Iris pigment epithelial cell (primary cell): ENCODE measurements at places on chromosomes 2 and 18.

DNA sequence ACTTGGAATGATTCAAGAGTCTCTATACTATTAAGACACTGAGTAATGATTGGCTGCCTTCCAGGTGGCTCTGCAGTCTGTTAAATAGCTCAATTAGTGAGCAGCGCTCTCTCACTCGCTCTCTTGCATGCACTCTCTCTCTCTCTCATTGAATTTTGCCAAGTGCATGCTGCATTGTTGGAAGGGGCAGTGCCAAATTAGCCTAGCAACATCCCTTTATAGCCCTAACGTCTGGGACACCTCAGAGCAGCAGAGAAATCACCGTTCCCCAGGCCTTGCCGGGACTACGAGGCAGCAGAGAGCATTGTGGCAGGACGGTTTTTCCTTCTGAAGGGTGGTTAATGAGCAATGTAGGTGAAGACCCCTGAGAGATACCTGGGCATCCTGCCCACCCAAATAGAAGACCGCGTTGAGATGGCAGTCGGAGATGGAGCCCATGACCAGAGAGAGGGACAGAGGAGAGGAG, 447.6 kb upstream of the POU3F3 start:
- DNase-seq: no peak

- peak; percentile 63 for DNase-seq
These were observed 117.3 kb downstream of the THADA start for GRCh38 chr2:43478412-43479086.

DNA sequence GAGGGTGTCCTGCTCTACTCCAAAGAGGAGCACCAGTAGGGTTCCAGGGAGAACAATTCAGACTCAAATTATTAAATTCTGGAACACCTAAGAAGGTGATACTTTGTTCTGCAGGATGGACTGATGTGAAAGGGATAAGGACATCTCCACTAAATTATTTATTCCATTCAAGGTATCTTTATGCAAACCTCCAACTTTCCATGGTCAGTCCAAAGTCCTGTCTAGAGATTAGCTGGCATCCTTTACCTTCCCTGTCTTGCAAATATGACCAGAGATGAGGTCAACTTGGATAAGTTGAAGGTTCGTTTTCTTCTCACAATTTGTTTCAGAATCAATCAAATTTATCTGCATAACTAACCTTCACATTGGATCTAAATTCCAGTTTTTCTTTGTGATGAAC, 8.7 kb upstream of the ZBTB14 start:
- no peak for DNase-seq

GRCh38 chr2:212314680-212315079, 223.9 kb downstream of the ERBB4 start:
- no peak for DNase-seq

DNA sequence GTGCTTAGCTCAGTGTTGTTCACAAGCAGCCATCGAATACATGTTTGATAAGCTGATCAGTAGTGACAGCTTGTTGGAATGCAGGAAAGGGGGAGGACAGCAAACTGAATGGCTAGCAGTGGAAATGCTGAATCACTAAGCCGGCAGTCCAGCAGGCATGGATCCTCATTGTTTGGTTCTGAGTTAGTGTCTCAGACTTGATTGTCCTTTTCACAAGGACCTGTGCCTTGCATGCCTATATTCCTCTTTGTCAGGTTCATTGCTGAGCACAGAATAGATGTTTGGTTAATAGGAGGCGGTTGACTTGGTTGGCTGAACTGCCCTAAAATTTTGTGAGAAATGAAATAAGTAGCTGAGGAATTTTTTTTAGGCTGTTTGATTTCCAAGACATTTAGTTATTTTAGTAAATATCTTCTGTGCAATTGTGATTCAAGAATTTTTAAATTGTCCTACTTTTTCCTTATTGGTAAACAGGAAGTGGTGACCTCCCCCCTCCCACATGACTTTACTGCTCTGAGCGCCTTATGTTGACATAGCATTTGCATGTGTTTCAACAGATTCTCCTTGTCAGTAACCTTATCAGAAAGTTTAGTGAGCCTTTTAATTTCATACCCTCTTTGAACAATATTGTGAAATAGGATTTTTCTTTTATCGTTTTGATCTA, 21.4 kb upstream of the STON1 start:
- peak; percentile 89 for DNase-seq

- no peak for DNase-seq
These were observed 558.3 kb upstream of the KLHL29 start for GRCh38 chr2:22826703-22827102.

GRCh38 chr2:102796337-102796736, 34.5 kb downstream of the TMEM182 start:
- no peak for DNase-seq

DNA sequence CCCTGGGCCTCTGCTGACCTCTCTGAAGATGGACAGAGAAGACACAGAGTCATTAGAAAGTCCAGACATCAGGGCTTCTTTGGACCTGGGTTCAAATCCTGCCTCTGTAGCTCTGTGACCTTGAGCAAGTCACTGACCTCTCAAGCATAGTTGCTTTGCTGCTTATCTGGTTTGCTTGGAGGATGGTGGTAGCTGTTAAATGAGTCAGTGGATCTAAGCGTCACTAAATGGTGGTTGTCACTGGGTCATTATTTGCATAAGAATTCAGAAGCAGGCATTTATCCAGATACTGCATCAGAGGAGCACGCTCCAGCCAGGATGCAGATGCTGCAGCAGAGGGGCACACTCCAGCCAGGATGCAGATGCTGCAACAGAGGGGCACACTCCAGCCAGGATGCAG, 229.2 kb downstream of the GLI2 start:
- DNase-seq: peak; percentile 12
